Esophagus squamous epithelium (tissue), 5 donors: ENCODE measurements at places on chromosomes 5 and 9. TPM values are rescaled to one million over a fixed set of nuclear protein-coding genes. Genes with fewer than 3 reads are reported as not detected.

DNA sequence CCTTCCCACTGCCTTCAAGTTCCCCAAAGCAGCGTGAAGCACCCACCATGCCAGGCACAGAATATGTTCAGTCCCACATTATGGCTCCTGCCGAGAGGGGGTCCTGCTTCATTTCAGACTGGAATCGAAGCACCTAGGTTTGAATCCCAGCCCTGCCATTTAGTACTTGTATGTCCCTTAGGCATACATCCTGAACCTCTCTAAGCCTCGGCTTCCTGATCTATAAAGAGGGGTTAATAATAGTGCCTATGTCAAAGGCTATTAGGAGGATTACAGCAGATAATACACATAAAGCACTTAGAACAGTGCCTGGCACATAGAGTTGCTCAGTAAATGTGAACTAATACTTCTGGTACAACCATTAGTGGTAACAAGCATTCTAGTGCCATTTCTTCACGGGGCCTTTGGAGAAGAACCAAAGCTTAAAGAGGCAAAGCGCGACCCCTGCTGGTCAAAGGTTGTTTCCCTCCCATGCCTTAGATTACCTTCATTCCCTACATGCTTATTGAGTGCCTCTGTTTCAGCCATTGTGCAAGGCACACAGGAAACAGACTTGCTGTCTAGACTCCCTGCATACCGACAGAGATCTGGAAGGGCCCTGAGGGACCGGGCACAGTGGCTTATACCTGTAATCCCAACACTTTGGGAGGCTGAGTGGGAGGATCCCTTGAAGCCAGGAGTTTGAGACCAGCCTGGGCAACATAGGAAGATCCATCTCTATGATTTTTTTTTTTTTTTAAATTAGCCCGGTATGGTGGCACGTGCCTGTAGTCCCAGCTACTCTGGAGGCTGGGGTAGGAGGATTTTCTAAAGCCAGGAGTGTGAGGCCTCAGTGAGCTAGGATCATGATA, 98.3 kb downstream of the PPARGC1B start:
- no peak for DNase-seq

DNA sequence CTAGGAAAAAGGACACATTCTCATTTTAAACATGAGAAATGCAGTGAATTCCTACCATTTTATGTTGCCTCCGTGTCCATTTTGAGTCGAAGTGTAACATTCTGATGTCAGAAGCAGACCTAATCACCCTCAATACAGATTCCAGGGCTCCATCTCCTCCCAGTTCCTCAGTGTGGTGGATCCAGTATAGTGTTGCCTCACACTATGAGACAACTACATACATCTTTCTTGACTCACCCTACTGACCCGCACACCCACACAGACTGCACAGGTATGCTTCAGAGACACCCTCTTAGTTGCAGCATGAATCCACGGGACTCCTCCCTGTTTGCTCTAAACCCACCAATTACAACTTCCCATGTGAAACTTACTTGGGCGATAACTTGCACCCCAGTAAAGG, 564.9 kb downstream of the SEMA5A start:
- DNase-seq = no peak

DNA sequence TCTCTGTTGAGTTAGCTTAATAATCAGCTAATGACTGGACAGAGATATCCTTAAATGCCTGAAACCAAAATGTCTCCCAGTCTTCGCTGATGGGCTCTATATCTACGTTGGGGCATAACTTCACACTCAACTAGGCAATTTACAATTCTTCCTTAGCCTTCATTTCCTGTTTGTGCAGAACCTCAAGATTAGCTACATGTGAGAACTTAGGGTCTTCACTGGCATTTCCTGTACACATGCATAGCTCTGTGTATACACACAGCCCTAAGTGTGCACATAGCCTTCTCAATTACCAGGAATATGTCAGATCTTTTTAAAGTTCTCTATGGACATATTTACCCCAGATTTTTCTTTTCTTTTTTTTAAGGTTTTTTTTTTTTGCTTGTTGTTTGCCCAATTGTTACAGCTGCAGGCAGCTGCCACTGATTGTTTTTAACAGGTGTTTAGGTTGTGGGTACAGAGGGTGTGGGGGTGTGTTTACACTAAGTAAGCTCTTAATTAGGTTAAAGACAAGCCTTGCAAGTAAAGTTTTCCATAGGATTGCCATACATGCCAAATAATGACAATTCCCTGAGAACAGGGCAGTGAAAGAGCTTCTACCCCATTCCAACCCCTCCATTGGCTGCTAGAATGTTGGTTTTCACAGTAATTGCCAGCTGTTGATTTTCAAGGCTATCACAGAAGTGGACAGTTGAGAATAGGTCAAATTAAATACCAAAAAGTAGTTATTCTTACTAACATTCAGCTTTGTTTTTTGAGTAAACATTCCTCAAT, 441.0 kb downstream of the TLE4 start:
- DNase-seq = no peak

DNA sequence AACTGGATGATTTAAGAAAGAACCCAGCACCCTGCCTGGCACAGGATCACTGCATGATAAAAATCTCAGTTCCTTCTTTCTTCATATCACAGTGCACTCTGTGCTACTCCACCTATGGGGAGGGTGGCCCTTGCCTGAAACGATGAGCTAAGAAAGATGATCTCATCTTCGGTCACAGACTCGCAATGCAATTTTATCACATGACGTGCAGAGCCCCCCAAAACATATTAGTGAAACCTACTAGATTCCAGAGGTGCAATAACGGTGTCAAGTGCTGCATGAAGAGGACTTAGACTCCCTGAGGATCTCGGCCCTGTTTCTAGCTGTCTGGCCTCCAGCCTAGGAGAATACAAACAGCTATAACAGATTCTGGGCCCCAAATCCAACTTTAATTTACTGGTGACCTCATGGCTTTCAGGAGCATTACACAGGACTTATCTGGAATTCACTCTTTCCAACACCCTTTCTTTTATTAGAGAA, 104.0 kb downstream of the EBF1 start:
- no peak for DNase-seq

GRCh38 chr9:36471359-36471758, 71.3 kb upstream of the RNF38 start:
- no peak for DNase-seq

GRCh38 chr9:93546356-93546755, 30.0 kb upstream of the PHF2 start:
- no peak for DNase-seq

DNA sequence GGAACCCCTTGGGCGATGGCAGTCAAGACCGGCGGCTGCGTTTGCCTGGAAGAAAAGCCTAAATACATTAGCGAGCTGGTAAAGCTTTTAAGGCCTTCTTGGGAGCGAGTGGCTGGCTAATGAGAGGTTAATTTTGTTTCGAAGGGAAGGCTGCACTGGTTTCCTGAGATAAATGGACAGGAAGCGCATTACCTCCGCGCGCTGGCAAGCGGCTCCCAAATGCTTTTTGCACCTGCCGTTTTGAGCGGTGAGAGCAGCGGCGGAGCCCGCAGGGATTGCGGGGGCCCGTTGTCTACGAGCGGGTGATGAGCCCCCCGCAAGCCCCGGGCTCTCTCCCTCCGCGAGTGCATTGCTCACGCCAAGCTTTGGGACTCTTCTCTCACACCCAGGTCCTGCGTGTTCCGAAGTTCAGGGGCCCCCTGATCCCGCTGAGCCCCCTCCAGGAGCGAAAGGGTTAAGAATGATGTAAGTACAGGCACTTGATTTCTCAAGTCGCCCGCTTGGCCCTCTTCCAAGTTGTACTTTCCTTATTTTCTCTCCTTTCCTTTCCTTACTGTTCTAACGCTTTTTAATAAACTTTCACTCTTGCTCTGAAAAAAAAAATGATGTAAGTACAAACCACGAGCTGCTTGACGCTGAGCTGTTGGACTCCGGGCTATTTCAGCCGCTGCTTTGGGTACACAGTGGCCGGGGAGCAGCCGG, 3.1 kb upstream of the RGMB start:
- DNase-seq = no peak

DNA sequence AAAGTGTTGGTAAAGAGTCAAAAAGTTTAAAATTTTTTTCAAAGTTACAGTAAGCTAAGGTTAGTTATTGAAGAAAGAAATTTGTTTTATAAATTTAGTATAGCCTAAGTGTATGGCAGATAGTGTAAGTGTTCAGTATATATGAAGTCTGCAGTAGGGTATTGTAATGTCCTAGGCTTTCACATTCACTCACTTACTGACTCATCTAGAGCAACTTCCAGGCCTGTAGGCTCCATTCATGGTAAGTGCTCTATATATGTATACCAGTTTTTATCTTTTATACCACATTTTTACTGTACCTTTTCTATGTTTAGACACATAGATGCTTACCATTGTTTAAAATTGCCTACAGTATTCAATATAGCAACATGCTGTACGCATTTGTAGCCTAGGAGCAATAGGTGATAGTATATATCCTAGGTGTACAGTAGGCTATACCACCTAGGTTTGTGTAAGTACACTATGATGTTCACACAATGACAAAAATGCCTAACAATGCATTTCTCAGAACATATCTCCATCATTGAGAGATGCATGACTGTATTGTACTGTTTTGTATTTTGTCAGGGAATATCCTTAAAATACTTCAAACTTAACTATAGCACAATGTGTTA, 38.5 kb downstream of the CYSTM1 start:
- no peak for DNase-seq

DNA sequence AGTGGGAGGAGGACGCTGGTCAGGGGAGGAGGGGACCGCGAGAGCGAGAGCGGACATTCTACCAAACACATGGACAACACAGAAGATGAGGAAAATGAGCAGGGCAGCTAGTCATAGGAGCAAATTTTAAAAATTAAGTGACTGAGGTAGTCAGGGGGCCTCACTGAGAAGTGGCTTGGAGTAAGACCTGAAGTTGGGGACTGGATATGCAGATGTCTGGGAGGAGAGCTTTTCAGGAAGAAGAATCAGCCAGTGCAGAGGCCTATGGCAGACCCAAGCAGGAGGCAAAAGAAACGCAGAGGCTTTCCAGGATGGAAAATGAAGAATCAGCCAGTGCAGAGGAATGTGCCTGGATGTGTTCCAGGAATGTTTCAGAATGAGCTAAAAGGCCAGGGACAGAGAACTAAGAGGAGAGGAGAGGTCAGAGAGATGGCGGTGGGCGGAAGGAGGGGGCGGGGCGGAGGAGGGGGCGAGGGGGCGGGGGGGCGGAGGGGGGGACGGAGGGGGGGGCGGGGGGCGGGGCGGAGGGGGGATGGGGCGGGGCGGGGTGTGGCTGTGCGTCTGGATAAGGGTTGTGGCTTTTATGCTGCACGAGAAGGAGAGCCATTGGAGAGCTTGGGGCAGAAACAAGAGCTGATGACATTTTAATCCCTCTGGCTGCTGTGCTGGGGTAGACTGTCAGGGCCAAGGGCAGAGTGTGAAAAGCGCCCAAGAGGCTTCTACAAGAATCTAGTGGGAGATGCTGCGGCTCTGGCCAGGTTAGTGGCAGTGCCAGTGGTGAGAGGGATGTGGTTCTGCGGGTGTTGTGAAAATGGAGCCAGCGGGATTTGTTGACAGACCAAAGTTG, 129.6 kb downstream of the KCNIP1 start:
- no peak for DNase-seq

DNA sequence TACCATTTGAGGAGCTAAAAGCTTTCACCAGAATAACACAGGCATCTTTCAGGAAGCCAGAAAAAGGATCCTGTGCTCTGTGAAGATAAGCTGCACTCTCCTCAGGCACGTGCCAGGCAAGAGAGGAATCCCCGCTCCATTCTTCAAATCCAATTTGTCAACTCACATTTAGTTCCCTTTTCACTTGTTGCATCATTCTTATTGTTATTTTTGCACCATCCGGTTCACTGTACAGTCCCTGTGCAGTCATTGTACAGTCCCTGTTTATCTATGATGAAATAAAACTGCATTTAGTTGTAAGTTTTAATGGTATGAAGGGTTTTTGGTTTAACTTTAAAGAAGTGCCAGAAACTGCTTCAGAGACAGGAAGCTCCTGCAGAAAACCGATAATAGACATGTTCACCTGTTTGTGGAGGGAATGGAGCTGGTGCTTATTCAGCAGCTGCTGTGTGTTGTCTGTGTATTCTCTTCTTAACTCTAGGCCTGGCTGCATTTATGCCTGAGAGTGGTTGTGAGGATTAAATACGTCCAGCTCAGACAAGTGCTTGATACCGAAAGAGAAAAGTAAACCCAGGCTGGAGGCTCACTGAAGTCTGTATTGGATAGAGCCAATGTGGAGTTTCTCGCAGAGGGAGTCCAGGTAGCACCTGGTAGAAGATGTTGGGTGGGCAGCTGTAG, 22.4 kb downstream of the IFNW1 start:
- DNase-seq = no peak

DNA sequence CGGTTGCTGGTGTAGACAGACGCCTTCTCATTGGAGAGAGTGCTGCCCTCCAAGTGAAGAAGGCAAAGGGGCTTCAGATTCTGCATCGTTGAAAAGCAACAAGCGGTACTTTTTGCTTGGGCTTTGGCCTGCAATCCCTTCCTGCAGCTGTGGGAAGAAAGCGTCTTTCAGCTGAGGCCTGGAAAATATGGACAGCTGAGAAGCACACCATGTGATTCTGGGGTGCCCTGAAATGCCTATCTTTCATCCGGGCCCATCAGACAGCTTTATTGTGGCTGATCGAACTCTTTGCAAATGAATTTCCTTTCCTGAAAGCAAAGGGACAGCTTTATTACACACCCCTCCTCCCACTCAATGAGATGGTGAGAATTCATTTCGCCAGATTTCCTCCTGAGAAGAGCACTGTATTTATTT, 74.0 kb downstream of the NSG2 start:
- DNase-seq = no peak

DNA sequence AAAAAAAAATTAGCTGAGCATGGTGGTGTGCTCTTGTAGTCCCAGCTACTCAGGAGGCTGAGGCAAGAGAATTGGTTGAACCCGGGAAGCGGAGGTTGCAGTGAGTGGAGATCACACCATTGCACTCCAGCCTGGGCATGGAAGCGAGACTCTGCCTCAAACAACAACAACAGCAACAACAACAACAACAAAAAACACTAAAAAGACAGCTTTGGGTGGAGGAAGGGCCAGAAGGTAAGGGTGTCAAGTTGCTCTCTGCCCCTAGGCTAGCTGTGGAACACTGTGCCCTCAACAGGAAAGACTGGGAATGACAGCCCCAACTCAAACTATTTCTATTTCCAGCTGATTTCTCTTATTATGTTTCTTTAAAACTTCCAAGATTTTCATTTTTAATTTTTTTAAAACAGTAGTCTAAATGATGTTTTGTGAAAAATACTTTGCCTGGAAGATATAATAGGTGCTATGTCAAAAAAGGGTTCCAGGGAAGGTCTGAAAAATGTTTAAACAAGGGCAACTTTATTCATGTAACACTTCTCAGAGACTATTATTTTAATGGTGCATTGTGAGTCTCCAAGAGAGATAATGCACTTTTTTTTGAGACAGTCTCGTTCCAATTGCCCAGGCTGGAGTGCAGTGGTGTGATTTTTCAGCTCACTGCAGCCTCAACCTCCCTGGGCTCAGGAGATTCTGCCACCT, 29.9 kb downstream of the CLINT1 start:
- no peak for DNase-seq

- DNase-seq = no peak
Measured at GRCh38 chr5:125699860-125700259, 723.3 kb upstream of the GRAMD2B start.

GRCh38 chr5:64077589-64077988, 88.1 kb upstream of the RNF180 start:
- DNase-seq = no peak

COL15A1 gene
- total RNA-seq = 33.2 TPM

EGFLAM gene
- 0.38 TPM for total RNA-seq

SLC46A2 gene
- total RNA-seq = 0.57 TPM

INSL6 gene
- total RNA-seq = not detected

FBN2 gene
- 0.57 TPM for total RNA-seq

CDKN2B-AS1 gene
- total RNA-seq = 1.1 TPM

SLCO6A1 gene
- not detected for total RNA-seq

DAB2IP gene
- total RNA-seq = 28.3 TPM

ECM2 gene
- 0.57 TPM for total RNA-seq

CDKN2A gene
- total RNA-seq = 1.5 TPM
